ENCODE measurements at places on chromosomes 3 and 15.

- no peak for DNase-seq
Observed at GRCh38 chr3:155876503-155876902, 6.1 kb downstream of the GMPS start.

GRCh38 chr15:88624156-88624970 is 3.2 kb downstream of the AEN start:
- DNase-seq = peak; percentile 42

DNA sequence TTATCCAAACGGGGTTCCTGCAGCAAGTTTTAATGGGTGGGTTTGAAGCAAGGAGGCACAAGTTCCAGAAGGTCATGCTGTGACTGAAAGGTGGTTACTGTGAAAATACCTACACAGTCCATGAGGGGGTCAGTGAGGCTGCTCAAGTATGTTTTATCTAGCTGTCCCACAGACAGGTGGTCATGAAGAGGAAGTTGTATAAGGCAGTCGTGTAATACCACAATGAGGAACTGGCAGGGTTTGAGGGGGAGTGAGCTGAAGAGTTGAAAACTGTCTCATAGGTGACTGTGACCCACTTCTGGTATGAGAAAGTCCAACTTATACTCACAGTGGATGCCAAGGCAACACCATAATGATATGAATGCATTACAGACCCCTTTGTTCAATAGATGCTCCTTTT is 856.8 kb downstream of the OTOL1 start:
- DNase-seq = no peak

DNA sequence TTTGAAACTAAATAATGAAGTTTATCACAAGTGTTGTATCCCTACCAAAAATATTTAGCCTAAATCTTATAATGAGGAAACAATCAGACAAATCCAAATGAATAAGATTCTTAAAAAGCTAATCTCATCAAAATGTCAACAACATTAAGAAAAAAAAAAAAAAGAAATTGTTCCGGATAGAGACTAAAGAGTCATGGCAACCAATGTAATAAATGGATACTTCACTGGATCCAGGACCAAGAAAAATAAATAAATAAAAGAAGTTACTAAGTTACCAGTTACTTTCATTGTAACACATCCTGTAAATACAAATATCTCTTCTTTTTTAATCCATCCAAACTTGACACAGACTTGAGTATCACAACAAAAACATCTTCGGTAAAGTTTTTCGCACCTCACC is 607 bp downstream of the MRPL47 start:
- no peak for DNase-seq

- no peak for DNase-seq
Observed at GRCh38 chr3:5096336-5097008, 25.6 kb upstream of the ARL8B start.

DNA sequence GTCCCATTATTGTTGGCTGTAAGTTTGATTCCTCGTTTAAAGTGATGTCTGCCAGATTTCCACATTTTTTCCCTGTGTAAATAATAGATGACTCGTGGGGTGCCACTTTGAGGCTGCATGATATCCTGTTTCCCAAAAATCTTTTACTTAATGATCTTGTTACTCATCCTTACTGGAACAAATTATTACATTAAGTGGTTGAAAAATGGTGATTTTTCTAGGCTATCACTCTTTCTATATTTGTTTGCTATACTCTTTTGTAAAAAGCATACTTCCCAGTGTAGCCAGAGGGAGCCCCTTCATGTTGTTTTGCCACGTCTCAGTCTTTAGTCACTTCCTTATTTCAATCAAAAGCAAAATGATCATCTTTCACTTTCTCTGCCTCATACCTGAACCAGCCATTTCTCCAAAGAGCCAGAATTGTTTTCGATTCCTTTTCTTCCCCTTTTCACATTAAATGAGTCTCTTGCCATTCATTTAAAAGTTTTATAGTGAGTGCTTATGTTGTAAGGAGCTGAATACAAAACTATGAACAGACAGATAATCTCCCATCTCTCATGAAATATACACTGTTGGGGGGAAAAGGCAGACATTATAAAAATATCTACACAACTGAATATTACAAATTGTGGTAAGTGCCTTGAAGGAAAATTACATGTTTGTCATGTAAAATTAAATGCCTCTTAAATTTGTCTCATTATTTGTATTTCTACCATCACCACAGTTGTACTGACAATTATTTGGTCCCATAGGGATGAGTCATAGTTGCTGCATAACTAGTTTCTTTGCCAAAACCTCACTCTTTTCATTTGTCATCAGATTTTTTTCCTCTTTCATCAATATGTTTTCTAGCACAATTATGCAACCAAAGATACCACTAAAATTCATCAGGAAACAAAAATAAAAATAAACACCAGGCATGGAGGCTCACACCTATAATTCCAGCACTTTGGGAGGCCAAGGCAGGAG is 41.5 kb downstream of the ADGRG7 start:
- peak; percentile 57 for DNase-seq

- DNase-seq = no peak
Observed at GRCh38 chr3:171883257-171883892, 40.2 kb downstream of the TMEM212 start.

DNA sequence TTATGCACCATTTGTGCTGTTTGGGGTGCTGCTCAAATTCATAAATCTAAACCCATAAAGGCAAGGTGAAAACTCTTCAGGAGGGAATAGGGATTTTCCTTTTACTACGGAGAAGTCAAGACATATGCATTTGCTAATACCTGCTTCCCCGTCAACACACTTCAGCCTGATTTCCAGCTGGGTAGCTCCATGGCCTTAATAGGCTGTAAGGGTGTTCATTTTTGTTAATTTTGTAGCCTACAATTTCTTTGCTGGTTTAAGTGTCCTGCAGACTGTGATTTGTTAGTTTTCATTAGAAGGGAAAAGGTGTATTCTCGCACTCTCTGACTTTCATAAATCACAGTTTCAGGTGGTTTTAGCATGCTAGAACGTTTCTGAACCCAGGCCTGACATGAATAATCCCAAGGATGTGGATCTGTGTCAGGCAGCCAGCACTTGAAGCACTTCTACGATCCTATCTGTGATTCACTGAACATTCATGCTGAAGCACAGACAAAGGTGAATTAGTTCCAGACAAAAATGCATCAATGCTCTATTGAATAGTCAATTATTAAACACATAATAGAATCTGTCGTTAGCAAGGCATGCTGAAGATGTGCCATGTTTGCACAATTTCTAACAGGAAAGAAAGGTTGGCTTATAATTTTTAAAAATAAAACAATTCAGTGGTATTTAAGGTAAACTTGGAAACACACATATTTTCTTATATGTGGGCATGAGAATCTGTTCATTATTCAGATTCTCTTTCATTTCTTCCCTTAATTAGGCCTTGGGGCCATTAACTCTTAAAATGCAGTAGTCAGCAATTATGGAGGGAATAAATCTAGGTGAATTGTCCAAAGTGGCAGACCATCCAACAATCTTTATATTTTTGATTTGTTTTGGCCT is 17.9 kb upstream of the NMNAT3 start:
- DNase-seq = no peak

GRCh38 chr3:44058868-44059203 is 182.8 kb upstream of the TOPAZ1 start:
- DNase-seq = no peak

DNA sequence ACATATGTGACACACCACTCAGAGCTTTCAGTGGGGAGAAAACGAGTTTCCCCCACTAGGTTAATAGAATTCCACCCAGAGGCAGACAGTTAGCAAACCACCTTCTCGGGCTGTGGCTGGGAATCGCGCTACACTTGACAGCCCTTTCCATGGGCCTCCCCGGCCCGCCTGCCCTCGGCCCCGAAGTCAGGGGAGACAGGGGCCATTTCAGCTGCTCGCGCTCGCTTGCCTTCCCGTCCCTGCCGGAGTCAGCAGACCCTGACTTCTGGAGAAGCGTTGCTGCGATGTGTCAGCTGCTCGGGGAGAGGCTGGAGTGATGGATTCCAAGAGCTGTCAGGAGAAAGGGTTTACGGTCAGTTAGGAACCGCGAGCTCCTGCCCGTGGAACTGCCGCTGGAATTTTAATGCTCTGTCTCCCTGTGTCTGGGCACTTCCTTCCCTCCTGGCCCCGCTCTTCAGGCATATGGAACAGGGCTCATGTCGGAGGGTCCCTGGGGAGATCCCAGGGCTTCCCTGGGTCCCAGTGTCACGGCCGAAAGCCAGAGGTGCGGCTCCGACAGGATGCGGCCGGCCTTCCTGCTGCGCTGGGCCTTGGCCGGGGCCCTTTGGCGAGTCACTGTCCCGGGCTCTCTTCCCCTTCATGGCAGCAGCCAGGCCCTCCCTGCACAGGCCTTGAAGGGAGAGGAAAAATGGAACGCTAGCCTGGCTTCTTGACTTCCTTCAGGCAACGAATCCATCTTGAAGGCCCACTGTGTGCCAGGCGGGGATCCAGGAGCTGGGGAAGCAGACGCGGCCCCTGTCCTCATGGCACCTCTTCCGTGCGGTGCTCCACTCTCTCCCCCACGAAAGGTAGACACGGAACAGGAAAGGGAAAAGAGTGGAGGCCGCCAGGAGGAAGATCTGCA is 38.4 kb upstream of the VPS8 start:
- peak; percentile 65 for DNase-seq

- no peak for DNase-seq
Observed at GRCh38 chr3:34185301-34185700, 386.9 kb downstream of the PDCD6IP start.

DNA sequence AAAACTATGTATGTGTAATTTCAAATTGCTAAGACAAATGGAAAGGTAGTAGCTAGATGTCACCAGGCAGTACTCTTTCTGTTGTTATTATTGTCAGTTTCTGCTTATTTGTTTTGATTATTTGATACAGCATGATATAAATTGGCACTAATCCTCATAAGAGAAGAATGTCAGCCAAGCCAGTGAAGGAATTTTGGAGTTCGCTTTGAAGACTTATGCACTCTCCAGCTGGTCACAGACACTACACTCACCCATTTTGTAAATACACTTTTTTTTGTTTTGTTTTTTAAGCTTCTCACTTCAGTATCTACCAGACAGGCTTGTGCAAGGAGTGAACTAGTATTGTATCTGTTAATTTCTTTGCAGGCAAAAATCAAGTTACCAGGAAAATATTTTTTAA is 180.2 kb upstream of the TTC14 start:
- DNase-seq = peak; percentile 16

GRCh38 chr3:52023860-52024764 is 28.4 kb upstream of the RPL29 start:
- no peak for DNase-seq

GRCh38 chr3:187042874-187043458 is 96.3 kb downstream of the RPL39L start:
- DNase-seq = no peak

GRCh38 chr3:128950223-128950938 is 43.5 kb downstream of the CFAP92 start:
- DNase-seq = peak; percentile 28

- no peak for DNase-seq
Observed at GRCh38 chr15:83199288-83199687, 8.3 kb downstream of the HDGFL3 start.

DNA sequence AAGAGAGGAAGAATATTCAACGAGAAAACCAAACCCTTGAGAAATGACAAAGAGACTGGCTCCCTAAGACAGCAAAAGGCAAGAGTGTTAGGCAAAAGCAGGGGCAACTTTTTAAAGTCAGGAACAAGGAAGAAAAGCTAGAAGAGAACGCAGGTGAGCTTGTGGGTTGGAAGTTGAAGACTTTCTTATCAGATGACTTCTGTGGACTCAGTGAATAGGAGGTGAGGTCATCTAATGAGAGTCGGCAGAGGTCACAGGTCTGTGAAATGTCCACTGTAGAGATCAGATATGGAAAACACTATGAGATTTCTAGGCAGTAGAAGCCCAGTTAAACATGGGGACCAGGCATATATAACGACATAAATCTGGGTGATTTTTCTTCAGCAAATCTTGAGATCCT is 27.2 kb upstream of the TNIK start:
- no peak for DNase-seq

GRCh38 chr3:129686941-129687340 is 80.5 kb upstream of the PLXND1 start:
- DNase-seq = no peak

DNA sequence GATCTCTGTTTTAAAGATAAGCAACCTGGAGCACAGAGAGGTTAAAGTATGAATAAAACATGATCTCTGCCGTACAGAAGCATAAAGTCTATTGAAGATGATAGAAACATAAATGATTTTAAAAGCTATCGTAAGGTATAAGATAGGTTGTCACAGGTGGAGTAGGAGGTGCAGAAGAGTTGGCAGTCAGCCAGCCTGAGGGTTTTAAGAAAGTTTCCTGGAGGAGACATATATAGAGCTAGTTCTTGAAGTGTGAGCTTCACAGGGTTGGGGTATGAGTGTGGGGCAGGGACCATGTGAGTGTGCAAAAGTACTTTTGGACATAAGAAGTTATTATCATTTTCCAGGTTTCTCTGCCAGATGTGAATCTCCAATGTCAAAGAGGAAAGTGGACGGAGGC is 3.9 kb upstream of the FGF12 start:
- no peak for DNase-seq

GRCh38 chr3:16511681-16512434 is 1.6 kb downstream of the RFTN1 start:
- peak; percentile 70 for DNase-seq

- peak; percentile 33 for DNase-seq
Observed at GRCh38 chr15:57334257-57334656, 42.0 kb upstream of the CGNL1 start.
